CD4-positive, alpha-beta T cell treated with Interferon alpha-2 for 1 hour (primary cell): ENCODE measurements at places on chromosomes 12 and 14.
A peak's percentile ranks its signal among the peaks of the same experiment; 100 is the strongest.

DNA sequence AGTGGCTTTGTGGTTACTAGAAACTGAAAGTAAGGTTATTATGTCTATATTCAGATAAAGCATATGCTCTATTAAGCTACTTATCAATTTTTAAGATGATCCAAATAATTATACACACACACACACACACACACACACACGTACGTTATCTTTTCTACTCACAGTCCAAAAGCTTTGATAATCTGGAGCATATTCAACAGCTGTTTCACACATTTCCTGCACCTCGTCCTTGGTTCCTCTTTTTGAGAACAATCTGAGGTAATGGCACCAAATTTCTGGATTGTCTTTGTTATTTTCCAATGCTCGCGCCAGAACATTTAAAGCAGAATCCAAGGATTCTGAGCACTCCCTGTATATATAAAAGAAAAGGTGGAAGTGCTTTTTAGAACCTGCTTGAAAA, 37.5 kb downstream of the ZFC3H1 start:
- peak; percentile 13 for DNase-seq

- no peak for DNase-seq
These were observed 123.4 kb downstream of the CCDC91 start for GRCh38 chr12:28313631-28314030.

GRCh38 chr14:92553438-92553837, 39.9 kb downstream of the RIN3 start:
- DNase-seq = no peak

GRCh38 chr14:31090883-31091764, 64.9 kb upstream of the STRN3 start:
- peak; percentile 48 for DNase-seq

GRCh38 chr12:26124446-26125399, at the start of gene BHLHE41:
TSS of gene BHLHE41 (minus strand) at chr12:26125037. CDS start at chr12:26124779, 258 bp downstream.
- no peak for DNase-seq

- no peak for DNase-seq
These were observed 138.0 kb upstream of the SLCO1C1 start for GRCh38 chr12:20557096-20557495.

GRCh38 chr12:50074936-50075807, 10.0 kb upstream of the SMARCD1 start:
- peak; percentile 80 for DNase-seq

DNA sequence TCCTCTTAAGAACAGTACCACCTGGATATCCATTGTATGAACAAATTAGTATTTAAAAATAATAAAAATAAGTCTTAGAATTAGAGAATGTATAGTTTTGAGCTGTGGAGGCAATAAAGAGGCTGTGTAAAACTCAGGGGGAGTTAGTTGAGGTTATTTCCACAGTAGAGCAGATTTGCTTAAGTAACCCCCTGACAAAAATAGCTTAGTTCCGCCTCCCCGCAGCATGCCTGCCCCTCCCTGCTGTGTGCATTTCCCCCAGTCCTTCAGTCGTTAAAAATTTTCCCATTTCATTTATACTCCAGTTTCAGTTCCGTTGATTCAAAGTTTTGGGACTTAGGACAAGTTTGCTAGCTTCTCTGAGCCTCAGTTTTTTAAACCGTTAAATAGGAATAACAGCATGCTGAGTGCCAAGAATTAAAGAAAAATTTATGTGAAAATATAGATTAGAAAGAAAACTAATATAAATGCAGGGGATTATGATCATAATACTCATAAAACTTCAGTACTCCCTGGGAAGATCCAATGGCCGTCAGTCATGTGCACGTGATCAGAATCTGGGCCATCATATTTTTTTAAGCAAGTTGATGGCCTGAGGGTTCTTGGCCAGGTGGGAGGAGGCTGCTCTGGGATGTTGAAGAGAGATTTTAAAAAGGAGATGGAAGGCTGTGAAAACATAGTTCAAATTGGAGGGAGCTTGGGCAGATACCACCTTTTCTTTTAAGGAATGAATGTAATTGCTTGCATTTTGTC, 14.5 kb upstream of the SLC38A2 start:
- peak; percentile 31 for DNase-seq
